ENCODE measurements at places on chromosomes 7 and 10. TPM values are rescaled to one million over a fixed set of nuclear protein-coding genes. Genes with fewer than 3 reads are reported as not detected.

DNA sequence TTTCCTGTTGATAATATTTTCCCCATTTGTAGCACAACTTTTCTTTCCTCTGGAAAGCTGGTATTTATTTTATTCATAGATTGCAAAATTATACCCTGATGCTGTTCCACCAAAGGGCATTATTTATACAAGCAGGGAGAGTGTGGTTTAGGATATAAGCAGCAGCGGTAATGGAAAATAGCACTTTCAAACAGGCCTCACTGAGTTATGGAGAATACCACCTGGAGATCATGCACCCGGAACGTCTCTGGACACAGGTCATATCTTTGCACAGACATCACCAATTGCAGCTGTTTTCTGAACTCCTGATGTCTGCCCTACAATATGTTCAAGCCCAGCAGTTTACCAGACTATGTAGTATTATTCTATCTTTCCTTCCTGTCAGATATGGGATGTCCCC lies 2.0 kb upstream of the CALD1 start:
- DNase-seq = no peak
- no peaks in the 10 kb centered on the region for H3K36me3 ChIP-seq
- H3K4me1 ChIP-seq = no peaks in the 10 kb centered on the region
- H3K27ac ChIP-seq = peak overlapping the region; percentile 74
- no peaks in the 10 kb centered on the region for H3K27me3 ChIP-seq

DNA sequence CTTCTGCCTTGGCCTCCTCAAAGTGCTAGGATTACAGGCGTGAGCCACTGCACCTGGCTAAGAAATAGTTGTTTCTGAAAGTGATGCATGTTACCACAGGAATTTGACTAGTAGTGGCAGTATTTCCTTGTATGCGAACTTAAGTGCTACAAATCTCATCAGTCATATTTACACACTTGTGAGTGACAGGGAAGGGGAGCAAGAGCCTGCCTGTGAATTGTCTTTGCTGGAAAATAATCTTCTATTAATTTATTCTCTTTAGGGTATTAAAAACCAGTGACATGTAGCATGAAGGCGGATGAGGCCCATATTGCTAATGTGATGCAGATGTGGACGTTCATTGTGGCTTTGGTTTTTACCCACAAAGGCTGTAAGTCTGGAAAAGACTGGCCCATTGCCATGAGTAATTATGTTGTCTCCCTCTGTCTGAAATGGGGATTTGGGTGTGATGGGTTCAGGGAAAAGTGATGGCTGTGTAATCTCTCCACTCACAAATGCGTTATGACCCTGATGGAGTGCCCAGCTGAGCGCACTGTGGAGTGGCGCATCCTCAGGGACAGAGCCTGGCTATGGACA lies 97.6 kb downstream of the CCNY start:
- DNase-seq = no peak
- H3K27ac ChIP-seq = no peak overlapping the region
- H3K36me3 ChIP-seq = no peaks in the 10 kb centered on the region
- no peaks in the 10 kb centered on the region for H3K27me3 ChIP-seq
- H3K4me1 ChIP-seq = no peaks in the 10 kb centered on the region

DNA sequence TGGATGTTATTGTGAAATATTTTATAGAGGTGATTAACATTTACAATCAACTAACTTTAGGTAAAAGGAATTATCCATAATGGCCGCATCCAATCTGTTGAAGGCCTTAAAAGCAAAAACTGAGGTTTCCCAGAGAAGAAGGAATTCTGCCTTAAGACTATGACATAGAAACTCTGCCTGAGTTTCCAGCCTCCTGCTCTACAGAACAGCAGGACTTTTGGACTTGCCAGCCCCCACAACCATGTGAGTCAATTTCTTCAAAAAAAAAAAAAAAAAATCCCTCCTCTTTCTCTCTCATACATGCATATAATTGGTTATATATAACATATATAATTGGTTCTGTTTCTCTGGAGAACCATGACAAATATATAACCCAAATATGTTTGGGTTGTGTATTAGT lies 15.4 kb downstream of the SLC25A28 start:
- H3K36me3 ChIP-seq = peaks cover 11% of the 10 kb centered on the region
- no peak overlapping the region for H3K27ac ChIP-seq
- no peaks in the 10 kb centered on the region for H3K27me3 ChIP-seq
- DNase-seq = no peak
- no peak overlapping the region for H3K4me3 ChIP-seq

Gene FOXI2
- total RNA-seq = 1.7 TPM

- no peaks in the 10 kb centered on the region for H3K27me3 ChIP-seq
- H3K4me1 ChIP-seq = no peaks in the 10 kb centered on the region
- no peak overlapping the region for H3K27ac ChIP-seq
- no peaks in the 10 kb centered on the region for H3K36me3 ChIP-seq
- no peak overlapping the region for H3K4me3 ChIP-seq
Measured at GRCh38 chr10:118108194-118109026, 61.7 kb upstream of the RAB11FIP2 start.

Gene SPDYE1
- total RNA-seq = not detected

Gene GIGYF1
- total RNA-seq = 80.8 TPM

Gene CHAT
- not detected for total RNA-seq

Gene SYT15
- total RNA-seq = 0.92 TPM

DNA sequence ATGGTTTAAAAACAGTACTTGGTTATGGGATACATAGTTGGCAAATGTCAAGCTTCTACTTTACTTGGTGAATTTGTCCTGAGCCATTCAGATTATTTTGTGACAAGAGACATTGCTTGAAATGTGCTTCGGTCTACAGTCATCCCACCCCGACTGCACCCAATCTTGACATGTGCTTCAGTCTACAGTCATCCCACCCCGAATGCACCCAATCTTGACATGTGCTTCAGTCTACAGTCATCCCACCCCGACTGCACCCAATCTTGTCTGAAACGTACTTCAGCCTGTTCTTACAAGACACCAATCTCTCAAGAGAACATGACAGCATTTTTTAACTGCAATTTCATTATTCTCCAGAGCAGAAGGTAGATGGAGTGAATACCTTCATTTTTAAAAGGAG lies 47.8 kb downstream of the PRKCQ start:
- H3K27me3 ChIP-seq = no peaks in the 10 kb centered on the region
- H3K4me1 ChIP-seq = peaks cover 7% of the 10 kb centered on the region
- no peak for DNase-seq
- H3K36me3 ChIP-seq = no peaks in the 10 kb centered on the region
- no peak overlapping the region for H3K27ac ChIP-seq

- H3K4me1 ChIP-seq = no peaks in the 10 kb centered on the region
- peaks cover 17% of the 10 kb centered on the region for H3K36me3 ChIP-seq
- no peaks in the 10 kb centered on the region for H3K27me3 ChIP-seq
- DNase-seq = no peak
Measured at GRCh38 chr10:8006274-8006999, 48.1 kb upstream of the GATA3 start.

GRCh38 chr7:74455928-74456327 lies 2.2 kb downstream of the GTF2IRD1 start:
- peaks cover 6% of the 10 kb centered on the region for H3K4me1 ChIP-seq
- H3K36me3 ChIP-seq = no peaks in the 10 kb centered on the region
- H3K27me3 ChIP-seq = peaks cover 23% of the 10 kb centered on the region
- no peak overlapping the region for H3K27ac ChIP-seq

GRCh38 chr10:73650537-73651331 lies 5.1 kb downstream of the SYNPO2L start:
- H3K36me3 ChIP-seq = no peaks in the 10 kb centered on the region
- DNase-seq = no peak
- H3K27me3 ChIP-seq = peaks cover 20% of the 10 kb centered on the region
- no peak overlapping the region for H3K27ac ChIP-seq
- no peak overlapping the region for H3K4me3 ChIP-seq
- peaks cover 20% of the 10 kb centered on the region for H3K4me1 ChIP-seq

Gene NODAL
- not detected for total RNA-seq

DNA sequence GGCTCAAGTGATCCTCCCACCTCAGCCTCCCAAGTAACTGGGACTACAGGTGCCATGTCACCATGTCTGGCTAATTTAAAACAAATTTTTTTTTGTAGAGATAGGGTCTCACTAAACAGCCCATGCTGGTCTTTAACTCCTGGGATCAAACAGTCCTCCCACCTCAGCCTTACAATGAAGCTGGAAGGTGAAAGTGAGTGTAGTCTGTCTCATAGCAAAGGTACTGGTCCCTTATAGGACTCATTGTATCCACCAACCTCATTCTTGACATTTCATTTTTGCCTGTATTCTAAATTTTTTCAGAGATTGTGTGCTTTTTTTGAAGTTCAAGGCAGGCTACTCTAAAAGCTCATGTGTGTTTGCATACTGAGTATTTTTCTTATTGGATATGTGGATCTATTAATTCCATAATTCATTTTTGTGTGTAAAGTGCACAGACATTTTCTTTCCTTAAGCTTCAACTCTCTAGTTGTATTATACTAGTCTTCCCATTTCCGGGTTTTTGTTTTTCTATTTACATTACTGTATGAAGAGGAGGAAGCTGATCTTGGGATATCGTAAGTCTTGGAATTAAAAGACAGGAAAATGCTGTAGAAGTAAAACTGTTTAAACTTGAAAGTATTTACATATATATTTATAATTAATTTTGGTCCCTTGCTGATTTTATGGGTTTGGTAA lies 13.3 kb downstream of the KMT2E start:
- H3K36me3 ChIP-seq = peaks cover under 1% of the 10 kb centered on the region
- H3K4me1 ChIP-seq = peaks cover 58% of the 10 kb centered on the region
- H3K4me3 ChIP-seq = no peak overlapping the region
- no peak overlapping the region for H3K27ac ChIP-seq
- H3K27me3 ChIP-seq = no peaks in the 10 kb centered on the region
- DNase-seq = no peak

DNA sequence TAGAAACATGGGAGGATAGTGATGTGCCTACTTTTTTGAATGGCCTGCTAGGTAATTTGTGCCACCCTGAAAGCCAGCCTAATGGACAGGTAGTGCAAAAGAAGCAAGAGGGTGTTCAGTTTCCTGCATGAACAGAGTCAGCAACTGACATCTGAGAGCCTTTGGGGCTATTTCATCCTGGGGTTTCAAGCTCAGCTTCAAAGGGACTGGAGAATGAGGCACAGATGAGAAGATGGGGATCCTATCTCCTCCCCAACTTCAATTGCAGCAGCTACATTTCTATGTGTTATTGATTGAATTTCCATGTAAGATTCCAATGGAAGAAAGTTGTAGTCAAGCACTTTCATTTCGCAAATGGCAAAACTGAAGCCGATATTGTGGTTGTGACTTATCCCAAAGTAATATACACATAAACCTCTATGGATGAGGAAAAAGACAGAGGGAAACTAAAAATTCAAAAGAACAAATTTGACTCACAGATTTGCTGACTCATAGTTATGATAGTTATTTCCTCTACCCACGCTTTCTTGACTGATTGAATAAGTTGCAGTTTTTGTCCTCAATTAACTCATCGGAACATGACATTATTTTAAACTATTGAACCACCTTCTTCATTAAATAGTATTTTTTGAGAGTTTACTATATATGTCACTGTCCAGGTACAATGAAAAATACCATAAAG lies 42.6 kb upstream of the NRP1 start:
- no peaks in the 10 kb centered on the region for H3K36me3 ChIP-seq
- H3K27me3 ChIP-seq = no peaks in the 10 kb centered on the region
- H3K4me3 ChIP-seq = no peak overlapping the region

DNA sequence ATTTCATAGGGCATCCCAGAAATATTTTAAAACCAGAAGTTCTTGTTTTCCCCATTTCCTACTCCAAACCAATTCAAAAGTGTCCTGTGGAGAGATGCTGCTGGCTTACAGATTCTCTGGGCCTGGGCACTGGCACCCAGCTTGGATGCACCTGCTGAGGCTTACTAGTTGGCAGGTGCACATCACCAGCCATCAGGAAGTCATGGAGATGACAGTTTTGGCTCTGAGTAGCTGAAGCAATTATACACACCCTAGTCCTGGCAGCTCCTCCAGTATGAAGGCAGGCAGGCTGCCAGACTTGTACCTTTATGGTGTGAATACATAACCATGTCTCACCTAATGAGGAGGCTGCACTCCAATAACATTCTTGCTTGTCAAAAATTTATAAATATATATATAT lies 276.6 kb upstream of the GHITM start:
- H3K4me1 ChIP-seq = no peaks in the 10 kb centered on the region
- H3K27me3 ChIP-seq = no peaks in the 10 kb centered on the region
- H3K27ac ChIP-seq = no peak overlapping the region
- no peak overlapping the region for H3K4me3 ChIP-seq
- H3K36me3 ChIP-seq = no peaks in the 10 kb centered on the region
- no peak for DNase-seq

Gene DOCK1
- total RNA-seq = 35.7 TPM

DNA sequence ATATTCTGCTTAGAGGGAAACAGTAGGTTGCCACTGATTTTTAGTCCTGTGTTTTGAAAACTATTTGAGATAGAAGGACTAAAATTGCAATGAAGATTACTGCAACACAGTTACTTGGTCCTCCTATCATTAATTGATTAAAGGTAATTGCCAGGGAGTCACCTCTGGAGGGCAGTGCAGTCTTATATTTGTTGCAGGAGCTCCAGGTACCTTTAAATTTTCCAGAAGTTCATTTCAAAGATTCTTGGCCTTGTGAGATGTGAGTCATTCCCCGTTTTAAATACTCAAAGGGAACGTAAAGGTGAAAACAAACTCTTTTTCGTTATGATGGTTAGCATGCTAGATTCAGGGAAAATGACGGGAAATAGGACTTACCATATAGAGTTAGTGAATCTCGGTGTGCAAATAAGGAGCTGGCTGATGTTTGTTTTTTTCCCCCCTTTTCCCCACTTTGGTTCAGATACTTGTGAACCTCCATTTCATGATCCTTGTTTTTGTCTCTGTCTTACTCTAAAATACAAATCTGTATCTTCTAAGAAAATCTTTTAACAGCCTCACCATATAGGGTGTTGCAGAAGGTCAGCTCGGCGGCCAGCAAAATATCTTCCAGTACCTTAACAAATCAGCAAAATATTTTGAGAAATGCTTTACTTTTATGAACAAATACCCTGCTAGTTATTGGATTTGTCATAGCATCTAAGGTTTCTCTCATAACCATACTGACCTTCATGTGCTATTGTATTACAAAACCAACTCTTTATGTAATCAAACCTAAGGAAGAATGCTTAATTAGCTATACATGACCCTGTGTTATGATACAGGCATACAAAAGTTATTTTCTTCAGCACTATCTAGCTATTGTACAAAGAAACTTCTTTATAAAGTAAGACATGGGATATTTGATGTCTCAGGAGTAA lies 143.0 kb upstream of the HDAC9 start:
- no peak for DNase-seq
- no peak overlapping the region for H3K27ac ChIP-seq
- no peak overlapping the region for H3K4me3 ChIP-seq
- no peaks in the 10 kb centered on the region for H3K36me3 ChIP-seq
- H3K4me1 ChIP-seq = peaks cover 28% of the 10 kb centered on the region
